ENCODE measurements at places on chromosomes 3 and 15.

GRCh38 chr3:165746874-165747273 is 90.3 kb downstream of the BCHE start:
- no peak for DNase-seq

GRCh38 chr3:134974624-134975023 is 179.6 kb downstream of the EPHB1 start:
- DNase-seq: no peak

GRCh38 chr3:195183071-195183776 is 87.7 kb downstream of the XXYLT1 start:
- DNase-seq: no peak

DNA sequence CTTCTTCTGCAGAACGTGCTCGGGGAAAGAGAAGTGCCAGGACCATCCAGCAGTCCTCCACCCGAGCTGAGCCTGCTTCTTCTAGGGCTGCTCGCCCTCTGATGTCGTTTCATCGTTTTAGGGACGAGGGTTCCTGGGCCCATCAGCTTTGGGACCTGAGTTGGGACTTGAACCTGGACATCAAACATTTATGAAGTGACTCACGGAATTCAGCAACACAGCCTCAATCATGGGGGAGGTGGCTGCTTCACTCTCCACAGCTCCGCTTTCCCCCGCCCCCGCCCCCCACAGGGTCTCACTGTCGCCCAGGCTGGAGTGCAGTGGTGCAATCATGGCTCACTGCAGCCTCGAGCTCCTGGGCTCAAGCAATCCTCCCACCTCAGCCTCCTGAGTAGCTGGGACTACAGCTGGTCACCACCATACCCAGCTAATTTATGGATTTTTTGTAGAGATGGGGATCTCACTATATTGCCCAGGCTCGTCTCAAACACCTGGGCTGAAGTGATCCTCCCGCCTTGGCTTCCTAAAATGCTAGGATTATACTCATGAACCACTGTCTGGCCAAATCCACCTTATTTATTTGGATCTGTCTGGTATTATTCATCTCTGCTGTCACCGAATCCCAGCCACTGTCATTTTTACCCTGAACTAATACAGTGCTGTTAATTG is 725 bp upstream of the SCAMP2 start:
- DNase-seq: no peak

DNA sequence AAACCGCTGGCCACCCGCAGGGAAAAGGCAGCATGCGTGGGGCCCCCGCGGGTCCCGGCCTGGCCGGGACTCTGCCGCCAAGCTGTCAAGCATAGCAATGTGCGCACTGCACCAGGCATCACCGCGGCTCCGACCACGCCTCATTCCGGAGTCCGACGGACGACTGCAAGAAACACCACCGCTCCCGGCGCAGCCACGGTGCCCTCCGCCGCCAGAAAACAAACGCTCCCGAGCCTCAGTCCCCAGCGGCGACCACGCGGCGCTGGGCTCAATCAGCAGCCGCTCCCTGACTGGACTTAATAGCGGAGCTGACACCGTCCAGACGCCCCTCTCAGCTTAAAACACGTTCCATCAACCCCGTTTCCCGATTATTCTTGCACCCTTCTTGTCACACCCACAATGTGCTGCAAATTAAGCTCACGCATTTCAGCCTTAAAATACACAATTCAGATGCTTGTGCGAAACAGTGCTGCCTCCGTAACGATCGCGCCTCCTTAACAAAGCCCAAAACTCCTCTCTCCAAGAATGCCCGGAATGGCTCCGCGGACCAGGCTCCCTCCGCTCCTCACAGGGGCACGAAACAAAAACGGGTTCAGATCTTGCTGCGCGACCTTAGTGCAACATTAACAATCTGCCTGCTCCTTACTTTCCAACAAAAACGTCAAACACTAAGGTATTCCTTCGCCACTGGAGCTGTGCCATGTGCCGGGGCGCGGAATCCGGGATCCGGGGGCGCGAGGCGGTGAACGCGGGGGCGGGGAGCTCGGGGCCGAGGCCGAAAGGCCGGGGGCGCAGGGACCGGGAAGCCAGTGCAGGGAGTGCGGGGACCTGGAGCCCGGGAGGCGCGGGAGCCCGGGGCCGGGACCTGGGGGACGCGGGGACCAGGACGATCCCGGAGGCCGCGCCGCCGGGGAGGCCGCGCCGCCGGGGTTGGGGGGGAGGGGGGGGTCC is 655 bp downstream of the CYFIP1 start:
- DNase-seq: peak; percentile 41

DNA sequence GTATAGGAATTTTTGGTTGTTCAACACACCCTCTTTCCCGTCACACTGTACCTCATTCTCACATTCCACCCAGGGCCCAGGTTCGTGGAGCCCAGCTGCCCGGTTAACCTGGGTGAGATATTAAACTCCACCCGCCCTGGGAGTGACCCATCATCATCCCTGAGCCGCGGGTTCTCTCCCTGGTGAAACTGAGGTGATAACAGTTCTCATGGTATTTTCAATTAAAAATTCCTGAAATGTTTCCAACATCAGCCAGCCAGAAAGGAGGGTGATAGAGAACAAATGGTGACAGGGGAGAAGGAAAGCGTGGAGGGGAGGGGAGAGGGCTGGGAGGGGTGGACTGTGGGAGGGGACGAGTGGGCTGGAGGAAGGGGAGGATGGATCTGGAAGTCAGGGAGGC is 148.8 kb downstream of the ALDH1A2 start:
- DNase-seq: no peak

Data from CD4-positive, alpha-beta T cell (primary cell).